ENCODE measurements at places on chromosomes 4 and X. TPM values are rescaled to one million over a fixed set of nuclear protein-coding genes. Genes with fewer than 3 reads are reported as not detected.

- no peak for DNase-seq
- no peaks in the 10 kb centered on the region for H3K36me3 ChIP-seq
- H3K4me1 ChIP-seq: no peaks in the 10 kb centered on the region
- no peak overlapping the region for H3K27ac ChIP-seq
- H3K4me3 ChIP-seq: no peak overlapping the region
Measured at GRCh38 chrX:53333853-53334252, 52.5 kb upstream of the IQSEC2 start.

The UBA6 gene
- 51.4 TPM for total RNA-seq

- no peak overlapping the region for H3K4me3 ChIP-seq
- no peak for DNase-seq
- H3K27me3 ChIP-seq: no peaks in the 10 kb centered on the region
- H3K4me1 ChIP-seq: no peaks in the 10 kb centered on the region
Measured at GRCh38 chr4:163621821-163622220, 127.3 kb downstream of the TMA16 start.

The XAGE1A gene
- total RNA-seq: not detected

The SPP1 gene
- total RNA-seq: 26.8 TPM

The DSPP gene
- total RNA-seq: not detected

GRCh38 chrX:134647477-134647877, 10.8 kb downstream of the PLAC1 start:
- H3K27me3 ChIP-seq: no peaks in the 10 kb centered on the region
- H3K36me3 ChIP-seq: no peaks in the 10 kb centered on the region
- H3K27ac ChIP-seq: no peak overlapping the region
- no peaks in the 10 kb centered on the region for H3K4me1 ChIP-seq

The IGSF1 gene
- total RNA-seq: 0.03 TPM

GRCh38 chrX:65610481-65610880, 57.0 kb upstream of the MSN start:
- no peaks in the 10 kb centered on the region for H3K36me3 ChIP-seq
- peaks cover 27% of the 10 kb centered on the region for H3K4me1 ChIP-seq
- no peak for DNase-seq

- H3K4me3 ChIP-seq: no peak overlapping the region
- H3K4me1 ChIP-seq: no peaks in the 10 kb centered on the region
- H3K36me3 ChIP-seq: peaks cover 40% of the 10 kb centered on the region
- H3K27me3 ChIP-seq: no peaks in the 10 kb centered on the region
Measured at GRCh38 chr4:127916512-127916911, 35.8 kb downstream of the PLK4 start.

DNA sequence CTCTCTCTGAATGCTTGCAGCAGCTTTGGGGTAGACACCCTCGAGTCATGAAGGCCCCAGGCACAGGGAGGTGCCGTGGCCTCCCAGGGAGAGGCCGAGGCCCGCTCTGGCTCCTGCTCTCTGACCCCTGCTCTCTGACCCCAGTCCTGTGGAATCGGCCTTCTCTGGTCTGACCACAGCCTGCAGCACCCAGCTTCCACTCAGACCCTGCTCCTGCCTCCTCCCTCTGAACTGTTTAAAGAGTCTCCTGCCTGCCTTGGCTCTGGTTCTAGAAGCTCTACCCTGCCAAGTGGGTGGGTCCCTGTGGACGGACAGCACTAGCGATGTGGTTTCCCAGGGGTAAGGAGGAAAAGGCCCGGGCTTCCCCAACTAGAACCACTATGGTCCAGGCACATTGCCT, 78.2 kb upstream of the TMEM150C start:
- H3K4me1 ChIP-seq: peaks cover 5% of the 10 kb centered on the region
- no peaks in the 10 kb centered on the region for H3K27me3 ChIP-seq
- DNase-seq: no peak

The MAGEA4 gene
- not detected for total RNA-seq

The SMR3B gene
- not detected for total RNA-seq

GRCh38 chr4:86220121-86220520, 139.7 kb downstream of the MAPK10 start:
- H3K27ac ChIP-seq: no peak overlapping the region
- no peaks in the 10 kb centered on the region for H3K4me1 ChIP-seq
- no peak overlapping the region for H3K4me3 ChIP-seq
- H3K27me3 ChIP-seq: no peaks in the 10 kb centered on the region

The CD38 gene
- total RNA-seq: 44.1 TPM

DNA sequence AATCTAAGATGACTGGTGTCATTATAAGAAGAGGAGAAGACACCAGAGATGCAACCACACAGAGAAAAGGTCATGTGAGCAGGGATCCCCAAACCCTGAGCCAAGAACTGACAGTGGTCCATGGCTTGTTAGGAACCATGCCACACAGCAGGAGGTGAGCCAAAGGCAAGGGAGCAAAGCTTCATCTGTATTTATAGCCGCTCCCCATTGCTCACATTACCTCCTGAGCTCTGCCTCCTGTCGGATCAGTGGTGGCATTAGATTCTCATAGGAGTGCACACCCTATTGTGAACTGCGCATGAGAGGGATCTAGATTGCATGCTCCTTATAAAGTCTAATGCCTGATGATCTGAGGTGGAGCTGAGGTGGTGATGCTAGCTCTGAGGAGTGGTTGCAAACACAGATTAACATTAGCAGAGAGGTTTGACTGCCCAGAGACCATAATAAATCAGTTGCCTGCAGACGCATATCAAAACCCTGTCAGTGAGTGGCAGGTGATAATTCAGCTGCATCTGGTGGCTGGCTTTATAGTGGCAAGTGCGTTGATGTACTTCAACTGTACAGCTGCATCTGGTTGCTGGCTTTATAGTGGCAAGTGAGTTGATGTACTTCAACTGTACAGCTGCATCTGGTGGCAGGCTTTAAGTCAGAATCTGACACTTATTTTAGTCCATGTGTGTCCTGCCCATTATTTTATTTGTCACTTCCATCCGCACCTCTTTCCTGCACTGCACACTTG, 19.8 kb upstream of the CXCL2 start:
- H3K36me3 ChIP-seq: no peaks in the 10 kb centered on the region
- no peak overlapping the region for H3K4me3 ChIP-seq
- peaks cover 19% of the 10 kb centered on the region for H3K4me1 ChIP-seq
- H3K27me3 ChIP-seq: no peaks in the 10 kb centered on the region
- DNase-seq: no peak
- H3K27ac ChIP-seq: no peak overlapping the region

GRCh38 chr4:99628040-99628439, 29.6 kb downstream of the C4orf54 start:
- H3K36me3 ChIP-seq: no peaks in the 10 kb centered on the region
- H3K27me3 ChIP-seq: no peaks in the 10 kb centered on the region
- no peak overlapping the region for H3K27ac ChIP-seq
- H3K4me1 ChIP-seq: no peaks in the 10 kb centered on the region

DNA sequence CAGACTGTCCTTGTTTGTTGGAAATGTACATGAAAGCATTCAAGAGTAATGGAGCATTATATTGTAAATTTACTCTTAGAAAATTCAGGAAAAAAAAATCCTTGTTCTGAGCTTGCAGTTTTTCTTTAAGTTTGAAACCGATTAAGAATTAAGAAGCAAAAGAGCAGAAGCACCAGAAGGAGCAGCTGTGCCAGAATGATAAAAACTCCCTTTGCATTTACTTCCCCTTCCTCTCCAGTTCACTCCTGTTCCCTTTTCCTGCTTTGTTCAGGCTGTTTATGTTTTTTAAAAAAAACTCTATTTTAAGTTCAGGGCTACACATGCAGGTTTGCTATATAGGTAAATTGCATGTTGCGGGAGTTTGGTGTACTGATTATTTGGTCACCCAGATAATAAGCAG, 90.3 kb downstream of the ATOH1 start:
- no peak for DNase-seq
- no peak overlapping the region for H3K4me3 ChIP-seq
- H3K4me1 ChIP-seq: no peaks in the 10 kb centered on the region

DNA sequence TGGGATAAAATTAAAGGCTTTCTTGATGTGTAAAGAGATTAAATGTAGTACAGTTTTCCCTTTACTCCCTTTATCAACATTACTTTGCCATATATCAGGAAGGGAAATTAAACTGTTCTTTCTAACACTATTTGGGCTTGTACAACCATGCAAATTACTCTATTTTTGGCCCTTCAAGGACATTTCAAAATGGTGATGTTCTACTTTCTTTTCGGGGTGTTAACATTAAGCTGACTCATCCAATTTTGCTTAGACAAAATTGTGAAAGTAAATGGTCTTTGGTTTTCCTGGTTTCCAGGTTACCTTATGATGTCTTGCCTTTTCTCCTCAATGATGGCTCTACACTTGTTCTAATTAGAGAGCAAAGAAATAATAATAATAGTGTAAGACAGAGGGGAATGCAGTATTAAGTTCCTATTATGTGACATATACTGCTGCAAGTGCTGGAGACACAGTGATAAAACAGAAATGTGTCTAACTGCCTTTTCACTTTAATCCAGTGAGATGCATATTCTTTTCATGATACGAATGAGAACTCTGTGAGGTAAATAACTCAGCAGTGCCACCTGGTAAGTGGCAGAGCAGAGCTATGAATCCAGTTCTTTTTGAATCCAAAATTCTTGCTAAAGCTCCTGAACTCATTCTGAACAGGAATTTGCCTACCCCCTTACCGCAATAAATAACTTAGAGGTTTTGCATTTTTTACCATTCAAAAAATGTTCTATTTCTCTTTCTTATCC, 35.7 kb upstream of the PDE5A start:
- DNase-seq: no peak
- no peaks in the 10 kb centered on the region for H3K4me1 ChIP-seq
- H3K27me3 ChIP-seq: no peaks in the 10 kb centered on the region
- no peaks in the 10 kb centered on the region for H3K36me3 ChIP-seq

DNA sequence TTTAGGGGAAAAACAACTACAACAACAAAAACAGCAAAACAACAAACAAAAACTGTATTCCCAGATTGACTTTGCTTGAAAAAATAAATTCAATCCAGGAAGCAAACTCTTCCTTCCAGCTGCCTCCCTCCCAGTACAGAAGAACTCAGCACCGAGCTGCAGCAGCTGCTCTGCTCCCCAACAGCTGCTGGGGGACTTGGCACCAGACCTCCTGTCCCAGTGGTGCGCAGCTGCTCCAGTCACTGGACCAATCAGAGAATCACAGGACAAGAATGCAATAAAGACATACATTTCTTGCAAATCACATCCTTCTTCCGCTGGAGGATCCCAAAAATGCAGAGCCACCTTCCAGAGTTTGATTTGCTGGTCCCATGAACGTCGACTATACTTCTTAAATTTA, 11.8 kb upstream of the FAM53A start:
- H3K27me3 ChIP-seq: no peaks in the 10 kb centered on the region
- no peak overlapping the region for H3K27ac ChIP-seq
- no peak overlapping the region for H3K4me3 ChIP-seq
- no peaks in the 10 kb centered on the region for H3K4me1 ChIP-seq
- H3K36me3 ChIP-seq: peaks cover 73% of the 10 kb centered on the region

The CXorf38 gene
- total RNA-seq: 19.8 TPM

The ACE2 gene
- 1.6 TPM for total RNA-seq

DNA sequence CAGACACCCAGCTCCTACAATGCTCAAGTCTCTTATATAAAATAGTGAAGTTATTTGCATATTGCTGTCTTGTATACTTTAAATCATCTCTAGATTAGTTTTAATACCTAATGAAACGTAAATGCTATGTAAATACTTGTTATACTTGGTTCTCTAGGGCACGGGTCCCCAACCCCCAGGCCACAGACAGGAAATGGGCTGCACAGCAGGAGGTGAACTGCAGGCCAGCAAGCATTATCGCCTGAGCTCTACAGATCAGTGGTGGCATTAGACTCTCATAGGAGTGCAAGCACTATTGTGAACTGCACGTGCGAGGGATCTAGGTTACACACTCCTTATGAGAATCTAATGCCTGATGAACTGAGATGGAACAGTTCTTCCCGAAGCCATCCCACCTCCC, 395.9 kb upstream of the EMCN start:
- H3K4me1 ChIP-seq: no peaks in the 10 kb centered on the region
- no peaks in the 10 kb centered on the region for H3K36me3 ChIP-seq
- H3K27me3 ChIP-seq: no peaks in the 10 kb centered on the region
- no peak for DNase-seq
- no peak overlapping the region for H3K27ac ChIP-seq

The KIF4A gene
- under 0.01 TPM for total RNA-seq

The KLB gene
- total RNA-seq: 1.0 TPM

The TRMT44 gene
- 33.0 TPM for total RNA-seq

DNA sequence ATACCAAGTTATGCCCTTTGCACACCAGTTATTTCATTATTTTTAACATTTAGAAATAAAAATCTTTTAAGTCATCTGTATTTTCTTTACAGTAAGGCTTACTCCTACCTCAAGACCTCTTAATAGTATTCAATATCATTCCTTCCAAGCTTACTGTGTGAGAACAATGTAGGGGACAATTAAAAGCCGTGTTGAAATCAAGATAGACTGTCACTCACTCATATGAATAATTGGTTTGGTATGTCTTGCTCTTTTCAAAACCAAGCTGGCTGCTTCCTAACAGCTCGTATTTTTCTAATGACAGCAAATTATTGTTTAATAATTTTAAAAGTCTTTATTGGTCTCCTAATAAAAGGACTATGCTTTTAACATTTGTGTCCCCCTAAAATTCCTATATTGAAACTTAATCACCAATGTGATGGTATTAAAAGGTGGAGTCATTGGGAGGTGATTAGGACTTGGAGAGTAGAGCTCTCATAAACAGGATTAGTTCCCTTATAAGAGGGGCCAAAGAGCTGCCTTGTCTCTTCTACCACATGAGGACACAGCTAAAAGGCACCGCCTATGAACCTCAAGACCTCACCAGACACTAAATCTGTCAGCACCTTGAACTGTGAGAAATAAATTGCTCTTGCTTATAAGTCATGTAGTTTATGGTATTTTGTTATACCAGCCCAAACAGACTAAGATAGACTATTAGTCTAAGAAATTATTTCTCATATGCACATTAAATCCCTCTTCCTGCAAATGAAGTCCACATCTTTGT, 4.1 kb downstream of the ABCB7 start:
- H3K36me3 ChIP-seq: no peaks in the 10 kb centered on the region
- no peak for DNase-seq
- H3K27me3 ChIP-seq: no peaks in the 10 kb centered on the region
- H3K27ac ChIP-seq: no peak overlapping the region

- peak; percentile 45 for DNase-seq
- no peak overlapping the region for H3K4me3 ChIP-seq
- no peak overlapping the region for H3K27ac ChIP-seq
- H3K4me1 ChIP-seq: no peaks in the 10 kb centered on the region
Measured at GRCh38 chrX:30637874-30638815, 15.1 kb upstream of the GK start.

DNA sequence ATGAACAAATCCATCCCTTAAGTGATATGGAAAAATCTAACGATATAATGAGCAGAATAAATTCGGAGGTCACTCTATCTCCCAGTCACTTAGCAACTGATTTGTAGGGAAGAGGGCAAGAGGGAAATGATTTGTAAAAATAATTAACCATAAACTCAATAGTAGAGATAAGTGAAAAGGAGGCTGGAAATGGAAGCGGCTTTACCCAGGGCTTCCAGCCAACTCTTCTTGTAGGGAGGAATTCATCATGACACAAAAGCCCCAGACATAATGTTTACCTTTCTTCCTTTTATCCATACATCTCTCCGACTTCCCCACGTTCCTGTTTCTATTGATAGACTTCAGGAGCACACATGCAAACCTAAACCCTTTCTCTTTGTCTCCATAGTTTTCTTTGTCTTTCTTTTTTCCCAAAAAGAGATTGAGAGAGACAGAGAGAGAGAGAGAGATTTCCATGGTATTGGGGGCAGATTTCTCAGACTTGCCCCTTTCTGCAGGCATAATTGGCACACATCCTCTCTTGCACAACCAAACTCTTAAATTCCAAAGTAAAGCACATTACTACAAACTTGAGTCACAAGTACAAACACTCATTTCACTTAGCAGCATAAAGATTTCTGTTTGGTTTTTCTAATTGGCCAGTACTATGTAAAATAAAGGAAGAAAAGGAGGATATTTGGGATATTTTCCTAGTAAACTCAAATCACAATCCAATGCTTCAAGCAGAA, 140.9 kb downstream of the MAPK10 start:
- H3K27ac ChIP-seq: peak overlapping the region; percentile 30
- no peak overlapping the region for H3K4me3 ChIP-seq
- H3K27me3 ChIP-seq: no peaks in the 10 kb centered on the region
- no peaks in the 10 kb centered on the region for H3K4me1 ChIP-seq
